ENCODE measurements at places on chromosomes 2 and 18. TPM values are rescaled to one million over a fixed set of nuclear protein-coding genes. Genes with fewer than 3 reads are reported as not detected.

- DNase-seq: no peak
Observed at GRCh38 chr2:168430431-168430830, 25.6 kb upstream of the CERS6 start.

GRCh38 chr2:6069381-6069780 is 377.2 kb downstream of the SOX11 start:
- DNase-seq: no peak

- no peak for DNase-seq
Observed at GRCh38 chr2:862355-862687, 88.3 kb upstream of the SNTG2 start.

- no peak for DNase-seq
Observed at GRCh38 chr2:196248467-196249094, 77.2 kb upstream of the STK17B start.

- no peak for DNase-seq
Observed at GRCh38 chr2:207231106-207231865, 65.5 kb upstream of the KLF7 start.

DNA sequence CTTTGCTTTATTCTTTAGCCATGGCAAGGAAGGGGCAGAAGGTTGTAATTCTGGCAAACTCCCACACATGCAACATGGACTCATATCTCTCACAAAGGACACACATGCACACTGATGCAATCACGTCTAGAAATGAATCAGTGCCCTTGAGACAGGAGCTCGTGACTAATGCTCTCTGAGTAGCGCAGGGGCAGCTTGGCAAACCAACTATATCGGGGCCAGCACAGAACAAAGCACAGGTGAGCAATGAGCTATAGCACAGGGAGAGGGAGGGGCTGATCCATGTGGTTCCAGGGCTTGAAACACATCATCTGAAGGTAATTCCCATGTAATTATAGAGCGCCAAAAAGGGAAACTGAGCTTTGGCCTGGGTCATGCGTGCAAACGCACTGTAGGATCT is 165.2 kb upstream of the KLF7 start:
- no peak for DNase-seq

DNA sequence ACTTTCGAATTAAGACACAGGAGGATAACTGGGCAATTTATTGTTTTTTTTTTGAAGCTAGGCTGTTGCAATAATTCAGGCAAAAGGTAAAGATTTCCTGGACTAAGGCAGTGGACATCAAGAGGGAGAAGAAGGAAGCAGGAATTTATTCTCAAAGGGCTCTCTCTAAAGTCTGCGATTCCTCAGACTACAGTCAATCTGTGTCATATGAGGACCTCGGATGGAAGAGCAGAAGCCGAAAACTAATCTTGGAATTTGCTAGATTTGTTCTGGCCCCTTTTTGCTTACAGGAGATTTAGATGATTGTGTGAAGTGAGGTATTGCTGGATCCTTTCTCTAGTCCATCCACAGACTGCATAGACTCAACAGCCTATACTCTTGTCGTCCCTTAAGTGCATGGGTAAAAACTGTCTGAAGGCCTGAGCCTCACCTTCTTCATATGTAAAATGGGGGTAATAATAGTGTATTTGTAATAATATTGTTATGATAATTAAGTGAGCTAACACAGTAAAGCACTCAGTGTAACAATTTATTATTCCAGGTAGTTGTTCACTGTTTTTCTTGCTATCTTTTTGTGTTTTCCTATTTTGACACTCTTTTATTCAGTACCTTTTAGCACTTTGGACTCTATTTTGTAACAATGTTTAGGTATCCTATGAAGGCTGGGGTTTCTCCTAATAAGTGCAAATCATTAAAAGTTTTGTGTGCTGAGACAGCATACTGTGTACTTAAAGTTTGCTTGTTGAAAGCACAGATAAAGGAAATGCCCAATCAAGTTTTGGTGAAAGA is 54.2 kb upstream of the NT5C1B start:
- no peak for DNase-seq

DNA sequence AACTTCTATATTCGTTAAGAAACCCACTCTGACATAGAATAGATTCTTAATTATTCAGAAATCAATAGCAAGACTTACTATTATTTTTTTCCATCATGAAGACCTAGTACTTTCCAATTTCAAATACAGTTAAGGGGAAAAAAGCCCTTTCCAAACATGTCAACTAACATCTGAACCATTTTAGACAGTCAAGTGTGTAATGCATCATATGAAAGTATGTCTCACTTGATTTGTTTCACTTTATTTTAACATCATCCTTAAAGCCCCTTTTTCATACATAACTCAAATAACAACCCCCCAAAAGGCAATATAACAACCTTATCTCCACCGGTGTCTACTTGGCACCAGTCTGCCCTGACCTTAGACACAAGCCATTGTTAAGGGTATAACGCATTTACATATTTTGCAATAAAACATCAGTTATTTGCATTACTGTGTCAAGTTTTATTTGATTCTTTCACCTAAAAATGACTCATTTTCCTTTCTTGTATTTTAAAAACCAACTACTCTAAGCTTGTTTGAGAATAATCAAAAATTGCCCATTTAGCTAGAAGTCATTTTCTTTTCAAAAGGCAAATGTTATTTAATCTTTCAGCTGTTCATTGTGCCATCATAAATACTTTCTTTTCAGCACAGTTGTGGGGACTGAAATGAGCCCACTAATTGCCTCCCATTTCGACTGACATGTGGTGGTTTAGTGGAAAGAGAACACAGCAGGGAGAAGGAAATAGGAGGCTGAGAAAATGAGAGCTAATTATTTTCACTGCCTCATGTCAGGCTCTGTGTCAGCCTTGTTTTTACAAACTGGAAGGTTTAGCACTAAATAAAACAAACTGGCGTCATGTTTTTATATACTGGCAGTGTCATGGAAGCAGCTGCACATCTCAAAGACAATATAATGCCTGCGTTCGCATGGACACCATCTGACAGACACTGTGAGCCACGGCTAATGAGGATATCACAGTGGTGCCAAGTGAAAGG is 104.7 kb upstream of the CDCA7 start:
- no peak for DNase-seq

DNA sequence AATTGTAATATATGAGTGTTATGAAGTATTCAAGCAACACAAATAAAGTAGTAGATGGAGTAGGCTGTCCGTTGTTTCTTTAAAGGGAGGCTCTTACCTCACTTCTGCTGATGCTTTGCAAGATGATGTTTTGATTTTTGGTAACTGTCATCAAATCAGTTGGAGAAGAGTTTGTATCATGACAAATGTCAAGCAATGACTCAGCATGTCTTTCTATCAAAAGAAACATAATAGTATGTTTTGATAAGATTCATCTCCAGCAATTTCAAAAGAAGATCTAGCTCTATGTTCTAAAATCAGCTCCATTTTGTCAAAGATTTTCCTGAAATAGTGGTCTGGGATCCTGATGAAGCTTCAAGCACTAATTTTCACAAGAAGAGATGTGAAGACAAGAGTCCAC is 25.6 kb downstream of the MAP3K19 start:
- no peak for DNase-seq

GRCh38 chr2:188518381-188518780 is 226.7 kb downstream of the GULP1 start:
- DNase-seq: no peak

DNA sequence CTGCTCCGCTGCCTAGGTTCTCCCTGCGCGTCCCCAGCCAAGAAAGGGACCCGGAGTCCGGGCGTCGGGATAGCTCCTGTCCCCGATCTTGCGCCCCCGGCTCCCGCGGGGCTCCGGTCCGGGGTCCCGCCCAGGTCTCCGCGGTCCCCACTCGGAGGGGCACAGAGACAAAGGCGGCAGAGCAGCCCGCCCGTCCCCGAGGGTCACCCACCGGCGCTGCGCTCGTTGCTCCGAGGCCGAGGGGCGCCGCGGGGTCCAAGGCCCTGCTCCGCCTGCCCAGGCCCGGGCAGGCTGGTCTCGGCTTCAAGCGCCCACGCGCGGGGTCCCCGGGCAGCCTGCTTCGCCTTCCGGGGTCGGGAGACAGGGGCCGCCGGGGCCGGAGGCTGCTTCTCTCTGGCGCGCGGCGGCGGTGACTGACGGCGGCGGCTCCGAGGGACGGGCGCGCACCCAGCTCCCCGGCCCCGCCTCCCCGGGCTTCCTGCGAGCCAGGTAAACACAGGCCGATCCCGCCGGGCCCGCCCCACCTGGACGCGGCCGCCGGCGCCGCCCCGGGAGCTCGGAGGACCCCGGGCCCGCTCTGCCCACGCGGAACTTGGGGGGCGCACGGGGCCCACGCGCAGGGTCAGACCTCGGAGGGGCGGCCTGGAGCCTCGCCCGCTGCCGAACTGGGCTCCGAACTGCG is at the start of gene MBP:
Gene MBP (minus strand): TSS at position 415 of the 682 bp plus-strand sequence. CDS start 27,522 bp downstream, outside the sequence.
- no peak for DNase-seq

DNA sequence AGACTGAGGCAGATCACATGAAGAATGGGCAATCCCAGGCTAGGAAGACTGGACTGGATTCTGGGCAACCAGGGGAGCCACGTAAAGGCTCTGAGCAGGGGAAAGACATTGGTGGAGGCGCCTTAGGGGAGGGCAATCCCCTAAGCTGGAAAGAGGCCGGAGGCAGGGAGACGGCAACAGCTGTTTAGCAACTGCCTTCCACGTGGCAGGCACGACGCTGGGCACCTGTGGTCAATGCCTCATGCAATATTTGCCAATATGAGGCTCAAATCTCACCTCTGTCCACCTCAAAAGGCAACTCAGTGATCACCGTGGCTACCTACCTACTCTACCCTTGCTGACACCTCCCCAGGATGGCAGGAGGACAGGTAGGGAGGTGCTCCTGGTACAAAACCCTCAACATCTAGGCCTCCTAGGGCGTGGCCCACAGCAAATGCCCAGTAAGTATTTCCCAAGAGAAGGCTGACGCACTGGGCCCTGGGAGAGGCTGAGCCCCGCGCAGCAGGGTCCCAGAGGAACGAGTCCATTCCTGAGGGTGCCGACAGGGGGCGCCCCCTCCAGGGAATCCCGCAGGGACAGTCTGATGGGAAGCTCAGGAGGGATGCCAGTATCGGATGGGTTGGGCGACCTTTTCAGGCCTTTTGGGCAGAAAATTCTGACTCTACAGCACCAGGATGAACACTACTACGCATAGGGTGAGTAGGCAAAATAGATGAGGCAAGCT is 8.9 kb downstream of the BOLA3 start:
- no peak for DNase-seq

GRCh38 chr2:33190393-33190937 is 243.7 kb downstream of the LTBP1 start:
- no peak for DNase-seq

DNA sequence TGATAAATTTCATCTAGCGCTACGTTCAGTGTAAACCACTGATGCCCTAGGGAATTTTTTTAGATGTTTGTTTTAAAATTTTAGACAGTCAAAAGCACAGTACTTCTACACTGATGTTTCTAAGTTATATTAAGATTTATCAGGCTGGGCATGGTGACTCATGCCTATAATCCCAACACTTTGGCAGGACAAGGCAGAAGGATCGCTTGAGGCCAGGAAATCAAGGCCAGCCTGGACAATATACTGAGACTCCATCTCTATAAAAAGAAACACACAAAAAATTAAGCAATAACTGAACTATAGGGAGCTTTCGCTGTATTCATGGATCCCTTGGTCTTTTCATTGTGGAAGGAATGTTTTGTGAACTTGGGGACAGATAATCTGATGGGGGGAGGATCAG is 50.6 kb upstream of the MAPRE2 start:
- DNase-seq: no peak

DNA sequence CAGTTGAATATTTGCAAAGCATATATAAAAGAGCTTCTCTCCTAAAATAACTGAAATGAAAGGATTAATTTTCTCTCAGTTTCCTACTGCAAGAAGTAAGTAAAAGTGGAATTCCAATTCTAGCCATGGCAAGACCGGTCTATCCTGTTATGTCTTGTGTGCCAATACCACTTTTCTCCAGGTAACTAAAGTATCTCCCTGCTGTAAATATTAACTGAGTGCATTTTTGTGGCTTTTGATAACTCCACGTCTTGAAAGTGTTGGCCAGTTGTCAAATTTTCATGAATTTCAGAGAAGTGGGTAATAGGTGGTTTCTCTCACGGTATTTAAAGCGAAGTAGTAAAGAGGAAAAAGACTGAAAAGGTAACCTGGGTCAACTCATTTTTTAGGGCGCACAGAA is 225.9 kb downstream of the NEDD4L start:
- no peak for DNase-seq

- DNase-seq: no peak
Observed at GRCh38 chr18:55300421-55300935, 287.5 kb downstream of the TCF4 start.

DNA sequence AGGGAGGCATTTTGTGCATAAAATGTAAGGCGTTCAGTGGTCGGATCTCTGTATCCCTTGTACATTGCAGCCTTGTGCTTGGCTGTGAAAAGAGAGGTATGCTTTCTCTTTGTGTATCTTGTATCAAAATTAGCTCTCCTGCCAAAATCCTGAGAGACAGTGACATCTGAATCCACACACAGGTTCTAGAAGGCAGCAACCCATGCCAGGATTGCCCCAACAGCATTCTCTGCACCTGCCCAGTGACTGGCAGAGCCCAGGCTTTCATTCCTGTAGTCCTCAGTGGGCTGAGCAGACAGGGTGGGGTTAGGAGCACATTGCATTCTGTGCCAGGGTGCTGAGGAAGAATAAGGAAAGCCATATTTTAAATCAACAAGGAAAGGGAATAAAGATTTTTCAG is 740.3 kb upstream of the RAB6C start:
- DNase-seq: no peak

Gene LYG2
- 0.19 TPM for polyA plus RNA-seq

Gene VSNL1
- polyA plus RNA-seq: 4.6 TPM

Gene REEP1
- polyA plus RNA-seq: 3.0 TPM

Gene HOXD10
- 118 TPM for polyA plus RNA-seq

Gene WDR35
- 30.7 TPM for polyA plus RNA-seq
